Stimulated activated naive CD8-positive, alpha-beta T cell treated with anti-CD3 and anti-CD28 coated beads, Interleukin-15, amount 100 ng/mL, for 72 hours (primary cell): ENCODE measurements at places on chromosomes 2 and 18.

DNA sequence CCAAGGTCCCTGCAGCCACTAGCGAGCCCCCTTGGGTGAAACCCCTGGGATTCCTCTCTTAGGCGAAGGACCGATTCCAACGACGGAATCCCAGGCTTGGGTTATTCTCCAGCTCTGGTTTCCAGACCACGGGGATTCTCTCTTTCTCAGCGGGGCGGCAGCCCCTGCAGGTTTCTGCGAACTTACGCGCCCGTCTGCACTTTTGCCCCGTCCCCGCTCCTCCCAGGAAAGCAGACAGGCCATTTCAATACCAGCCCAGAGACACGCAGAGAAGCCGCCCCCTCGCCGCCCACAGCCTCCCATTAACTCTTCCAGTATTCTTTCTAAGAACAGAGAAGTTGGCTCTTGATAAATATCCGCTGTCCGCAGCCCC, 1.2 kb downstream of the CBLN2 start:
- no peak for DNase-seq

DNA sequence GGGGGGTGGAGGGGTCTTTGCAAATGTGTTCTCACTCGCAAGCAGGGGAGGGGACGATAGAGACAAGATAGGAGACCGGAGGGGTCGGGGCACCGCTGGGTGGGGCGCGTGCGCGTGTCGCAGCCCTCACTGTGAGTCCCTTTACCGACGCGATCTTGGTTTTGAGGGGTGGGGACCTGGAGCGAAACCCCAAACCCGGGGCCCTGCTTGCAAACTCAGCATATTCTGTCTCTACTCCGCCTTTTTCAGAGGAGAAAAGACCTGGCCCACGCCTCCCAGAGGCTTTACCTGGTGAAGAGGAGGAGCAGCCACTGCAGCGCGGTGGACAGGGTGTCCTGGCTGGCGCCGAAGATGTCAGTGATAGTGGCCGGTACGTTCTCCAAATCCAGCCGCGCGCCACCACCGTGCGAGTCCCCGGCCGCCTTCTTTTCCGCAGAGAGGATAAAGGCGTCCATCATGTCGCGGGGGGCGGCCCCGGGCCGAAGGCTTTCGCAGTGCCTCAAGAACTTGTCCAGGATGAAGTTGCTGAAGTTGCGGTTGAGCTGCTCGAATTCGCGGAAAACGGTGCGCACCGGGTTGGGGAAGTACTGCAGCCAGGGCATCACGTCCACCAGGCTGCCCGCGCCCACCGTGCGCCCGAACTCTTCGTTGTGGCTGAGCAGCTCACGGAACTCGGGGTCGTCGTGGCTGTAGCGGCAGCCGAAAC, 1.7 kb downstream of the CYP1B1 start:
- DNase-seq: peak; percentile 43

- no peak for DNase-seq
These were observed 40.9 kb downstream of the SCTR start for GRCh38 chr2:119483395-119483753.

GRCh38 chr2:83394134-83394904, 1064.8 kb downstream of the SUCLG1 start:
- DNase-seq: no peak

DNA sequence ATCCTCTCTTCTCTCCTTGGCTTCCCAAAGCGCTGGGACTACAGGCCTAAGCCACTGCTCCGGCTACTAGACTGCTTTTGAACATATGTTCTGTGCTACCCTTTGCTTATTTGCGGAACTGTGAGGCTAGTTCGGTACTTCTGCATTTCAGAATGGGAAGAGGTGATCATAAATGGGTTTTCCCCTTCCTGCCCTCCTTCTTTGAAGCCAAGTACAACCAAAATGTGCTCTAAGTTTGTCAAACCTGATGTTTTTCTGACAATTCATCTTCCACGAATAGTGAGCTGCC, 1.7 kb upstream of the ESCO1 start:
- no peak for DNase-seq

- no peak for DNase-seq
These were observed 293.6 kb upstream of the SESTD1 start for GRCh38 chr2:179558010-179558934.

DNA sequence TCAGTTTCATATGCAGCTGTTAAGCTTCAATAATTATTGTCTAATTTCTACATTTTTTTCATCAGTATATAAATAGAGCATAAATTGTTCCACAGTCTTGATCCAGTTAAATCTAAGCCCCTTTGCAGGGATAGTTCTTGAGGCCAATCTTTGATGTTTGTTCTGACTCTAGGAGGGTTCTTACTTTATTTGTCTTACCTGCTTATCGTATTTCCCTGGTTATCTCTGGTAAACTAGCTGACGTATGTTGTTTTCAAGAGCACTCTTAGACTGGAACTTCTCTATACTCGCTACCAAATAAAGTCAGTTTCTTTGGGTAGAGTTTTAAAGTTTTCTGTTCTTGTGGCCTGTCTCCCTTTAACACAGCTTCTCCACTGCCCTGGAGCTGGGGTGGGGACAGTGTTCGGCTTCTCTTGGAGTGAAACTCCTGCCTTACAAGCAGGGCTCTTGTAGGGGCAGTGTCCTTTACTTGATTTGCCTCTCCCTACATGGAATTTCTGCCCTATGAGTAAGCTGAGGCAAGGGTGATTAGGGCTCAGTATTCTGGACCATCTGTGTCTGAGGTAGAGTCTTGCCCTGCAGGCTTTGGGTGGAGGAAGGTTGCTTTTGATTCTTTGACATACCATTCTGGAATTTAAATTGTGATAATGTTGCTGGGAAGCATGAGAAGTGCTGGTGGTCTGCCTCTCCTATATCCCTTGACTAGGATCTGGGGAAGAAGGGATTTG, 90.3 kb downstream of the PTPN4 start:
- DNase-seq: no peak

- no peak for DNase-seq
These were observed 25.7 kb downstream of the STEAP3 start for GRCh38 chr2:119249311-119249710.

GRCh38 chr2:167127135-167127534, 238.9 kb downstream of the XIRP2 start:
- no peak for DNase-seq

DNA sequence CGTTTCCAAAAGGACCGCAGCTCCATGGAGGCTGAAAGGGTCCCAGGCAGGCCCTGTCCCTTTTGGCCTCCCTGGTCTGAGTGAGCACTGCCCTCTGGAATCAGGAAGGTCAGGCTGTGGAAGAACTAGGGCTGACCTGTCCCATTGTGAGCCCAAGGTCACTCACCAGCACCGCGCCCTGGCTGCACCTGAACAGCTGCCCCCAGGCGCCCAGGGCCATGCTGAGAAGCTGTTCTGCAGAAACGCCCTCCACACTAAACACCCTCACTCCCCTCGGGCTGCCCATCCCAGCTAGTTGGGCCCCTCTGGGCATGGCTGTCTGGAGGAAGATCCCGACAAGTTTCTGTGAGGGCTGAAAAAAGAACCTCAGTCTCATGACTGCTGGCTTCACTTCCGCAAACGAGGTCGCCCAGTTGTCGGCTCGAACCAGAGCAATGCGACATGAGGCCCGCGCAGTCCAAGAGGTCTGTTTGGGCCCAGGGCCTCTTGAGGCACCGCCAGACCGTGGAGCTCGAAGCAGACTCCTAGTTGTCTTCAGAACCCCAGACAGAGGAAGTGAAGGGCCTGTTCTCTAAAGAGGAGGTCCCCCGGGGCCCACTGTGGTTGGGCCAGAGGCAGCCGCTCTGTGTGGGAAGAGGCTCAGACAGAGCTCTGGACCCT, 64.4 kb downstream of the INPP5D start:
- DNase-seq: no peak

- no peak for DNase-seq
These were observed 250.1 kb upstream of the DPP10 start for GRCh38 chr2:114192362-114192761.

DNA sequence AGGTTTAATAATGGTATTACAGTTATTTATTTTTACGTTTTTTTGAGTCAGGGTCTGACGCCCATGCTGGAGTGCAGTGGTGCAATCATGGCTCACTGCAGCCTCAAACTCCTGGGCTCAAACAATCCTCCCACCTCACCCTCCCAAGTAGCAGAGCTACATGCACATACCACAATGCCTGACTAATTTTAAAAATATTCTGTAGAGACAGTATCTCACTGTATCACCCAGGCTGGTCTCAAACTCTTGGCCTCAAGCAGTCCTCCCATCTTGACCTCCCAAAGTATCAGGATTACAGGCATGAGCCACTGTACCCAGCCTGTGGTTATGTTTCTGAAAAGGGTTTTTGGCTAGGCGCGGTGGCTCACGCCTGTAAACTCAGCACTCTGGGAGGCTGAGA, 120.8 kb downstream of the ESCO1 start:
- no peak for DNase-seq

- DNase-seq: no peak
These were observed 441.0 kb downstream of the TXNL1 start for GRCh38 chr18:56197241-56197859.

GRCh38 chr2:180761224-180761623, 219.2 kb upstream of the UBE2E3 start:
- no peak for DNase-seq

DNA sequence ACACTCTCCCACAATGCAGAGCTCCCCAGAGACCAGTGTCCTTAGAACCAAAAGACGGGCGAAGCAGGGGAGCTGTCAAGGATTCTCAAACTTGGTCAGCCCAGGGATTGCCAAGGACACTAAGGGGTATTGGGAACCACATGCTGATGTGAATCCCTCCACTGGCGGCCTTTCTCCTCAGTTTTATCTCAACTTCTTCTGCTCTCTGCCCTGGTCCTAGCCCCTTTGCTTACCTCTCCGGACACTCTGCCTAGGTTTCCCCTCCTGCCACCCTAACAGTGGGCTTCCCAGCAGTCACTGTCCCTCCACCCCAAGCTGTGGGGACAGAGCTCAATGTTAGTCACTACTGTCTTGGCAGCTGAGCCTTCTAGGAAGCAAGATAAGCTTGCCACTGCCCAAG, 61.1 kb downstream of the POLR1A start:
- DNase-seq: no peak

DNA sequence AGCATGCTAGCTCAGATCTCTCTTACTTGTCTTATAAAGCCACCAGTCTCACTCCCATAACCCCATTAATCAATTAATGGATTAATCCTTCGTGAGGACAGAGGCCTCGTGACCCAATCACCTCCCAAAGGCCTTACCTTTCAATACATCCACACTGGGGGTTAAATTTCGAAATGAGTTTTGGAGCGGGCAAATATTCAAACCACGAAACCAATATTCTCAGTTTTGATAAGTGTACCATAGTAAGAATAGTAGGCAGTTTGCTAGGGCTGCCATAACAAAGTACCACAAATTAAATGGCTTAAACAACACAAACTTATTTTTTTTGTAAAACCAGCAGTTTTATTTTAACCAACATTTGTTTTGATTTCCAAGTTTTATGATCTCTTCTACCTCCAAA, 15.2 kb downstream of the HIBCH start:
- DNase-seq: no peak

GRCh38 chr2:235218486-235218907, 266.7 kb downstream of the SH3BP4 start:
- no peak for DNase-seq

DNA sequence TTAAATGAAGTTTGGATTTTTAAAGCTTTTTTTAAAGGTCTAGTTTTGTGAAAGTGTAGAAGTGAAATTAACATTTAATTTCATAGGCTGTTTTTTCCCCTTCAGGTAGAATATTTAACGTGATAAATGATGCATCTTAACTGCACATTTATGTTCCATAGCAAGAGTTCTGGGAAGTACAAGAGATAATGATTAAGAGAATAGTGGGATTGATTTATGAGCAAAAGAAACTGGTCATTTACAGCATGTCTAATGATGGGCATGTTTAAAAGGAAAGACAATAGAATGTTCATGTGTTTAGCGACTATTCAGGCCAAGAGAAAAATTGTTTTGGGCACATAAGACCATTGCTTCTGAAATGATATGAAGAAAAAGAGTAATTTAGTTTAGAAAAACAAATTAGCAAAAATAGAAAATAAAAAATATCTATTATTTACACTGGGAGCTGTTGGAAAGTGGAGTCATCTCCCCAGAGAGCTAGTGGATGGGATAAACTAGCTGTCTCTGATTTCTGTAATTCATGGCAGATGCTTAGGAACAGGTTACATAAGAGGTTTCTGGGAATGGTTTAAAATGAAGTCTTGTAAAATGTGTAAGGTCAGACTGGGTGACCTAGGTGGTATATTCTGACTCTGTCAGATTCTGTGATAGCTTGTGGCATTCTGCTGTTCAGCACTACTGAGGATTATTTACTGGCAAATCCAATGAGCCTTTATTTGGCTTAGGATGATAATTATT, 60.7 kb downstream of the WDR7 start:
- DNase-seq: no peak

- DNase-seq: peak; percentile 24
These were observed 8.3 kb downstream of the GYPC start for GRCh38 chr2:126664234-126664633.

- no peak for DNase-seq
These were observed 88.1 kb downstream of the PLEKHM3 start for GRCh38 chr2:207937253-207937652.

GRCh38 chr2:29747786-29748470, 173.5 kb downstream of the ALK start:
- no peak for DNase-seq

DNA sequence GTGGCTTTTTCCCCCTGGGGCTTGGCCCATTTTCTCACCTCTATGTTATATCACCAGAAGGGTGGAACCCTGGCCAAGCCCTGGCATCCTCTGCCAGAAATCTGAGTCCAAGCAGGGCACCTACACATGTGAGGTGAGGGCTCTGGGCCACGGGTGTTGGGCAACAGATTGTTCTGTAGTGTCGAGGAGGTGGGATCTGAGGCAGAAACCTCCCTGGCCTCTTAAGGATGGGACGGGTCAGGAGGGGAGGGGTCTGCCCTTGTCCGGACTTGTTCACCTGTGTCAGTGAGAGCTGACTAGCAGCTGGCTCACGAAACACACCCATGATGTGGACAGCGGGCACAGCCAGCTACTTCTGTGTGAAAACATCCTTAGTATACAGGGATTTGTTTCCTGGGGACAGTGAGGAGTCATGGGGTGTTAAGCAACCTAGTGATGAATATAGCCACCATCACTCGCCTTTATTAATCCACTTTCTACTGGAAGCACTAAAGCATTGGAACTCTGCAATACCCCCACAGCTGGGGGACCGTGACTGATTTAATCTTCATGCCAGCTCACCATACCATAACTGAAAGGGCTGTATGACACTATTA, 35.6 kb downstream of the EPAS1 start:
- no peak for DNase-seq

- DNase-seq: no peak
These were observed 158.9 kb downstream of the DPP4 start for GRCh38 chr2:161915121-161915520.

DNA sequence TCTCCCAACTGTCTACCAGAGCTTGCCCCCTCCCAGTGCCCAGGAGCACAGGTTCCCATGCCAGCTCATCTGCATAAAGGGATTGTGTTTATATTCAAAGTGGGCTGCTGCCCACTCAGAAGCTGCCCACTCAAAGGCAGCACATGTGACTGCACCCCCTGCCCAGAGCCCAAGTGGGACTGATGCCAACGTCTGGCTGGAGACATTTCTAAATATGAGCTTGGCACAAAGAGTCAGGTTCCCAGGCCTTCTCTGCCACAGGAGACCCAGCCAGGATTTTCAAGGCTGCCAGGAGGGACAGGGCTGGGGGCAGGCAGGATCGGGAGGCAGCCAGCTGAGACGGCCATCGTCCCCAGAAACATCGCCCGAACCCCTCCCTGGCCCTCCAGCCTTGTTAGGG, 67.1 kb downstream of the ZBTB7C start:
- no peak for DNase-seq

GRCh38 chr2:80019571-80020460, 284.7 kb downstream of the LRRTM1 start:
- no peak for DNase-seq

- DNase-seq: no peak
These were observed 395.0 kb downstream of the ZNF516 start for GRCh38 chr18:76099931-76100457.

- no peak for DNase-seq
These were observed 1179.0 kb upstream of the ACVR2A start for GRCh38 chr2:146665800-146666199.
